Activated CD4-positive, alpha-beta T cell treated with anti-CD3 and anti-CD28 coated beads, Interleukin-2, amount 10 ng/mL, durations not matched to agents 7 days and 5 days (primary cell): ENCODE measurements at places on chromosomes 1 and 21.

GRCh38 chr1:41792485-41792770, 126.3 kb downstream of the HIVEP3 start:
- no peak for DNase-seq

DNA sequence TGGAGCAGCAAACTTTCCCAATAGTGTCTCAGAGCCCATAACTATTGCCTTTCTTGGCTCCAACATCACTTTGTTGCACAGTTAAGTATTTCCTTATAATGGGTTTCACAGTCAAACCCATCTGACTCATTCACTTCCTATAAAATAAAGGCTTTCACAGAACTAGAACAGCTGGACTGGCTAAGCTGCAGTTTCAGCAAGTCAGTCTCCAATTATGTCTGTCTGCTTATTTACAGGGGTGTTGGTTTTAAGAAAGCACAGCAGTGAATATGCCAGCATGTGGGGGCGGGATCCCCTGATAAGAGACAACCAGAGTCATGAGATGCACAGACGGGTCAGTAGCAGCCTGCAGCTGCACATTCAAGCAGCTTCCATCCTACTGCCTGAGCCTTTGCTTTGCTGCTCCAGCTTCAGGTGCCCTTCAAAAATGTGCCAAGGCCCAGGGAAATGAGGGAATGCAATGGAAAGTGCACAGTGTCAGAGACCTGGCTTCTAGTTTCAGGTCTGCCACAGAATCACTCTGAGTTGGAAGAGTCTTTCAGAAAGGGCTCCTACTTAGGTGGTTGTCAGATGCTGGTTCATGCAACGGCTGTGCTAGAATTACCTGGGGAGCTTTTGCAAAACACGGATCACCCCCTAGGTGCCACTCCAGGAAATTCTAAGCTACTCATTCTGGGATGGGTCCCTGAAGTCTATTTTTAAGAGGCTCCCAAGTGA, 24.8 kb downstream of the RNF19B start:
- no peak for DNase-seq

GRCh38 chr1:35555601-35556477, 1.4 kb downstream of the KIAA0319L start:
- no peak for DNase-seq

DNA sequence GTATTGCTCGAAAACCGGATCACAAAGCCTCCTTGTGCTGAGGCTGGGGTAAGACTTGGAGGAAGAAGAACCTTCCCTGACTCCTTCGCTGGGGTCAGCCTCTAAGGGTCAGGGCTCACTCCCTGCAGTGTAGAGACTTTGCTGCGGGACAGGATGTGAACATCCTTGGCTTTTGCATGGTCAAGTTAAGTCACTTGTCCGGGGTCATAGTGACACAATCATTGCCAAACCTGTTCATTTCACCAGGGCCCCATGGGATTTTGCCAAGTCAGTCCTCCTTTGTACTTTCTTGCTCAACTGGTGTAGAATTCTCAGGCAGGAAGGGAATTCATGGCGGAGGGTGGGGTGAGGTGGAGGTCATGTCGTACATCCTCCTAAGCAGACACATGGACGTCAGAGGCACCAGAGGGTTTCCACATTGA, 24.7 kb upstream of the IL10 start:
- DNase-seq: no peak

DNA sequence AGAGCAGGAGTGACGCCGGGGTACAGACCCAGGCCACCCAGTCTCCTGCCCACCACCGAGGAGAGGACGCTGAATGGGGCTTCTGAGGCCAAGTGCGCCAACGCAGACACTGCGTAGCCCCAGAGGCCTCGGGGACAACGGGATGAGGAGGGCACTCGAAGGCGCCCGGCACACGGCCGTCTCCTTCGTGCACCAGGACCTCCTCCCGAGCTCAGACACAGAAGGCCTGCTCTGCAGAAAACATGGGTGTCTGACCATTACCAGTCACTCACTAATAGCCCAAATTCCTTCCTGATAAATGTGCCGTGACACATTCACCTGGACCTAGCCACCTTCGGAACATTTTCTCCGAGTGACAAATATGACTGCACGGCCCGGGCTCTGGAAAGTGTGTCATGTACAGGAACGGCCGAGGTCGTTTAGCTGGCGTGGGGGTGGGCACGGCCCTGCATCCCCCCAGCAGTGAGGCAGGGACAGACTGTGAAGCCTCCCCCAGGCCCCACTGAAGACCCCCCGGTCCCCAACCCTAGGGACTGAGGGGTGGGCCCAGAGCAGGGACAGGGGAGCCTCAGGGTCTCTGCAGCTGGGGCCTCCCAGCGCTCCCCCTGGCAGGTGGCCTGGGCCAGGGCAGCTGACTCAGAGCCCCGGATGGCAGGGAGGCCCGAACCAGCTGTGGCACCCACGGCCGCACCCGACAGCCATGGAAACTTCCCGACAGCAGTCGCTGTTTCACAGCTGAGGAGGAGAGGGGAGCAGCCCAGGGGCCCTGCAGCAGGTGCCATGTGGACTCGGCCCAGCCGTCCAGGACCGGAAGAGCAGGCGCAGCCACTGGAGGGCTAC, 16.7 kb upstream of the COL6A2 start:
- no peak for DNase-seq

DNA sequence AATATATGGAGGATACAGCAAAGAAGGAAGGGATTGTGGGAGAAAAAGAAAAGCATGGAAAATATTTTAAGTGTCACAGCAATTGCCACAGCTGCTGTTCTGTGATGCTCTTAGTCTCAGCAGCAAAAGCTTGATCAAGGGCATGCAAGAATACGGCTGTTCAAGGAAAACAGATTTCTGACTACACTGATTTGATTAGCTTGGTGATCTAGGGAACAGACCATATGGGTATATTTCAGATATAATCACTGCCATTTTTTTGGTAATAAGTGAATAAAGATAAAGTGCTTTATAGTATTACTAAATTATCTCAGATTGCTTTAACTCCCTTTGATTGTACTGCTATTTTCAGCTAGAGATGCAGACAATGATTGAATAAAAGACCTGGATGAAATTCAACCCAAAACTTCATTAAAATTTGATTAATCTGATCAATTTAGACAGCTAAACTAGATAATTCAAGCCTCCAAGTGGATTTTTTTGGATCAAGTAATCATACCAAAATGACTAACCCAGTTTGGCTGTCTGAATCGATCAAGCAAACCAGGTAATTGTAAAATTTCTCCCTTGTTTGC, 33.3 kb upstream of the LYPLAL1 start:
- no peak for DNase-seq

GRCh38 chr1:21397813-21398188, 42.1 kb upstream of the NBPF3 start:
- peak; percentile 21 for DNase-seq

GRCh38 chr21:43603641-43604504, 55.4 kb downstream of the HSF2BP start:
- DNase-seq: no peak

GRCh38 chr1:6652986-6653385, 28.3 kb downstream of the THAP3 start:
- DNase-seq: no peak

DNA sequence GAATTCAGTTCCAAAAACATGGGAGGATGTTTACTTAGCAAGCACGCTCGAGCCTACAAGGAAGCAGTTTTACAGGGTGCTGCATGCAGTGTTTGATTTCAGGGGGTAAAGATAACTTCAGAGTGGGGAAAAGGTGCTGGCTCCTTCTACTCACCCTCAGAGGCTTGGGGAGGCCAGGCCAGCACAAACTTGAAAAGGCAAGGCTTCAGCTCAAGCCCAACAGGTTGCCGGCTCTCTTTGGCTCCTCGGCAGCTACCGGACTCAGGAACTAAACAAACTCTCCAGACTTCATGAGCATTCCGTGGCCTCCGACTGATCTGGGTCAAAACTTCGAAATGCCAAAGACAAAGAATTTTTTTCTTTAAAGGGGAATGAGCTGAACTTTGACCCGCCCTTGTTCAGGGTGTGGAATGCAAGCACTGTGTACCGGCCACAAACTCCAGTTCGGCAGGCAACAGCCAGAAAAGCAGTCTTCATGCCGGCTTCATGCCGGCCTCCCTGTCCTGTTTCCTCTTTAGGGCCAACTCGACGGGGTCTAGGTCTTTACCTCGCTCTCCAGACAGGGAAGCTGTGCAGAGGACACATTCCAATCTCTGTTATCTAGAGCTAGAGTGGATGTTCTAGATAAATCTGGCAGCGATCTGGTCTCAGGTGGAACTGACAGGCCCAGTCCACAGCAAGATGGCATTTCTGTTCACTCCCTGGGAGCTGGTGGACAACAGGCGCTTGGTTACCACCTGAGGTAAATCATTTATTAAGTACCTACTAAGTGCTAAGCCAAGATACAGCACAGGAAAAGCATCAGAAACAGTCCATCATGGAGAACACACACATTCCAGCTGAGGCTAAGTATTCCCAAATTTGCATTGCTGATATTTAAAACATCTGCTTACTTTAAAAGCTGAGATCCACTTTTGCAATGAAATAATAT, 75.0 kb downstream of the CD46 start:
- no peak for DNase-seq

DNA sequence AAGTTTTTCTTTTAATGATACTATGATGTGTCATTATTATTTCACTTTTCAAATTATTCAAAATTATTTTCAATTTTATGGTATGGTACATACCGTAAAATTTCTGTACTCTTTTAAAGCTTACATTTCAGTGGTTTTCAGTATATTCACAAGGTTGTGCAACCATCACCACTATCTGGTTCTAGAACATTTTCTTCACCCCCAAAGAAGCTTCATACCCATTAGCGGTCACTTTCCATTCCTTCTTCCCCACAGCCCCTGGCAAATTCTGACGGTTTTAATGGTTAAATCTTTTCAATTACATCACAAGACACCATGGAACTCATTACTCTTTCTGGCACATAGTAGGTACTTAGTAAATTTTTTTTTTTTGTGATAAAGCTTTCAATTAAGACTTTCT, 22.8 kb upstream of the ATP5PO start:
- no peak for DNase-seq

GRCh38 chr1:162605225-162605927, 26.9 kb upstream of the DDR2 start:
- DNase-seq: no peak

- DNase-seq: no peak
Measured at GRCh38 chr1:82972841-82973553, 1025.9 kb downstream of the TTLL7 start.

- no peak for DNase-seq
Measured at GRCh38 chr1:67611846-67612245, 73.2 kb upstream of the GADD45A start.

GRCh38 chr1:229470406-229471043, 36.6 kb upstream of the ACTA1 start:
- DNase-seq: no peak

DNA sequence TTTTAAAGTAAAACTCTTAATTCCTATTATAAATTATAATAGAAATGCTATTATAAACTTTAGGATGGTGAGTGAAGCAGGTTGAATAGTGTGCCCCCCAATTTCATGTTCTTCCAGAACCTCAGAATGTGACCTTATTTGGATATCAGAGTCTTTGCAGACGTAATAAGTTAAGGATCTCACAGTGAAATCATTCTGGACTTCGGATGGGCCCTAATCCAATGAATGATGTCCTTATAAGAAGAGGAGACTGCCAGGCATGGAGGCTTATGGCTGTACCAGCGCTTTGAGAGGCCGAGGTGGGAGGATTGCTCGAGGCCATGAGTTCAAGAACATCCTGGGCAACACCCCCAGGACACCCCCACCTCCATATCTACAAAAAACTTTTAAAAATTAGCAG, 9.4 kb upstream of the MT1HL1 start:
- DNase-seq: no peak

DNA sequence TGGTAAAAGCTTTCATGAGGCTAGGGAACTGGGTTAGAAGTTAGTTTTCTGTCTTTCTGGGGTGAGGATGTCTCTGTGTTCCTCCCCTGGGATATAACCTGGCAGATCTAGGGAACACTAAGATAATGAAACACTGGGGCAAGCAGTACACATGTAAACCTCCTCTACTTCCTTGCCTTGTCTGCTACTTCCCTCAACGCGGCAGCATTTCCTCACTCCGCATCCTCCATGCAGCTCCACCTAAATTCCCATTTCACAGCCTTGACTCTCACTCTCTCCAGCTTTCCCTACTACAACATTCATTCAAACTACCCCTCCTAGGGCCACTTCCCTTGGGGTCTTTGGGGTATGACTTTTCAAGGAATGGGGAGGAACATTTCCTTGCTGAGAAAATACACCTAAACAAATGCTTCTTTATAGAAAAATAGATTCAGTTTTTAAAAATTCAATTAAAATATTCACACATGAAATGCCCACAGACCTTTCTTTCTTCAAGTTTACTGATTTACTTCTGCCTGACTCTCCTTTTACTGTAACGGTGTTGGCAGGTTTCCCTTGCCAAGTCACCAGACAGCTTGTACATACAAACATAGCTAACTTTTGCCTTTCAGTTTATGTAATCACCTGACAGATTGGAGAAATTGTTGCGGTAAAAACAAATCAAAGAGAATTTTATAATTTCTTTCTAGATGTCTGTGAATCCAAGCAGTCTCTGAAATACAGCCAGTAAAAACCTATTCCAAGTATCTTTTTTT, 90.1 kb downstream of the TNFSF18 start:
- DNase-seq: no peak

DNA sequence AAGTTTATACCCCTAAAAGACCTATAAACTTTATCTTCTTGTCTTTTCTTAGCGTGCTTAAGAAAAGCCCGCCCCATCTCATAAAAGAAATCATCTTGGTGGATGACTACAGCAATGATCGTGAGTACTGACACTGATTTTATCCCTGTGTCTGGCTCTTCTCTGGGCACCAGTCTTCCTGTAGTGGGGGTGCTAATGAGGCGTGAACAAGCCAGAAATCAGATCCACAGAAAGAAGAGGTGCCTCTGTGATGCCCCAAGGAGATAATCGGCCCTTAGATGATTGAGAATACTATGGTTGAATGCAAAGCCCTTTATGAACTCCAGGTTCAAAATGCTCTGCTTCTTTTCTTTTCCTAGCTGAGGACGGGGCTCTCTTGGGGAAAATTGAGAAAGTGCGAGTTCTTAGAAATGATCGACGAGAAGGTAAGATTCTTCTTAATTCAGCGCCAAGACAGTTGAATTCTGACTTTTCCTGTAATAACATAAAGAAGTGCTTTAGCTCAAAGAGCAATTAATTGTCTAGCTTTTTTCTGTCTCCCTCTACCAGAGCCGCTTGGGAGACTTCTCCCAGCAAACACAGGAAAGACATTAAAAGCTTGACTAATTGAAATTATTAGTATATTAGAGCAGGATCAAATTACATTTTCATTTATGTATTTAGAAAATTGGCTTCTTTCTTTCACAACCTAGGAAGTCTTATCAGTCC, 169.4 kb downstream of the GALNT2 start:
- no peak for DNase-seq

DNA sequence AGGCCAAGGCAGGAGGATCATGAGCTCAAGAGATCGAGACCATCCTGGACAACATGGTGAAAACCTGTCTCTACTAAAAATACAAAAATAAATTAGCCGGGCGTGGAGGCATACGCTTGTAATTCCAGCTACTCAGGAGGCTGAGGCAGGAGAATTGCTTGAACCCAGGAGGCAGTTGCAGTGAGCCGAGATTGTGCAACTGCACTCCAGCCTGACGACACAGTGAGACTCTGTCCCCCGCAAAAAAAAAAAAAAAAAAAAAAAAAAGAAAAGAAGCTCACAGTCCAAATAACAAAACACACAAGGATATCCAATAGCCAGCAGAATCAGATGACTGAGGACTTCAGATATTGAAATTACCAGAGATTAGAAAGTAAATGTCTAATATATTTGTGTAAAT, 11.8 kb downstream of the AHCTF1 start:
- DNase-seq: no peak

- DNase-seq: no peak
Measured at GRCh38 chr1:17765444-17766411, 10.6 kb downstream of the ACTL8 start.

- DNase-seq: no peak
Measured at GRCh38 chr1:8597455-8597854, 220.0 kb downstream of the RERE start.

GRCh38 chr1:212317916-212318315, 32.7 kb downstream of the PPP2R5A start:
- no peak for DNase-seq
